Kidney tubule cell (primary cell): ENCODE measurements at places on chromosomes 3 and 15.
A peak's percentile ranks its signal among the peaks of the same experiment; 100 is the strongest.

DNA sequence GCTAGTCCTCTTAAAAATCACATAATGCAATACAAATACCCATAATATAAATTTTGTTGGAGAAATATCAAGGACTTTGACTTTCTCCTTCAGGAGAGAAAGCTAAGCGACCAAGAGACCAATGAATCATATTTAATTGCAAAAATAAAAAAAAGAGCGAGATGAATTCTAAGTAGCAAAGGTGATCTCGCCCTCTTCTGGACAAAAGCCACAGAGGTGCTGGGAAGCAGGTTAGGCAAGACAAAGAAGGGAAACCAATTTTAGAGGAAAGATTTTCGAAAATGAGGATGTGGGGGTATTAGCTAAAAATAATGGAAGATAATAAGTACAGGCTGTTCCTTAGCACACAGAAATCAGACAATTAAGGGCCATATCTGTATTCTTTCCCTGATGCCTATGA, 111.4 kb upstream of the PLAAT1 start:
- no peak for DNase-seq

- DNase-seq, result no peak
Observed at GRCh38 chr15:70318594-70319465, 221.1 kb upstream of the TLE3 start.

- no peak for DNase-seq
Observed at GRCh38 chr3:140593766-140594165, 84.1 kb upstream of the TRIM42 start.

GRCh38 chr3:25472153-25472552, 44.1 kb downstream of the RARB start:
- no peak for DNase-seq

DNA sequence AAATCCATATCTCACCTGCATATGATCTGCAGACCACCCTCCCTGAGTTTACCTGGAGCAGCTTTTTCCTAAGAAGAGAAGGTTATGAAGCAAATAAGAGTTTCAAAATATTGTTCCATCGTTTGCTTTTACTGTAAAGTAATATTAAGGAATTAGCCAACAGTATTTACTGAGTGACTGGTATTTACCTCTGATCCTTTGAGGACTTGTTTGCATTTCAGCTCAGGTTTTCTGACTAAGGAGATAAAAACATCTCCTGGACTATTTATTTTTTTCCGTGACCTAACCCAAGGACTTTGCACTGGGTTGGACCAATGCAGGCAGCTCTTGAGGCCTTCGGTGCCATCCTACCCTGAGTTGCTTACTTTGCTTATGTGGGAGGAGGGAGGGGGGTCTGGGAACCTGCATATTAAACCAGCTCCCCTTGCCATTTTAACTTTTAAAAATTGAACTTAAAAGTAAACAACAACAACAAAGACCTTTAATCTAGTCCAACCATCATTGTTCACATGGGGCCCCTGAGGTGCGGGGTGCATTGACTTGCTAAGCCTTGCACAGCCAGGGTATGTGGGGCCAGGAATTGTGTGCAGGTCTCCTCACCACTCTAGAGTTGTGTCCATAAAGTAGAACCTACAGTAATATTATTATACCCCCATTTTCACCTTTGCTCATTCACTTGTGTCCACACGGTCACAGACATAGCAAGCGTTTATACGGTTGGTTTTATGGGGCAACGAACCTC, 39.3 kb downstream of the TRAK1 start:
- DNase-seq, result no peak

DNA sequence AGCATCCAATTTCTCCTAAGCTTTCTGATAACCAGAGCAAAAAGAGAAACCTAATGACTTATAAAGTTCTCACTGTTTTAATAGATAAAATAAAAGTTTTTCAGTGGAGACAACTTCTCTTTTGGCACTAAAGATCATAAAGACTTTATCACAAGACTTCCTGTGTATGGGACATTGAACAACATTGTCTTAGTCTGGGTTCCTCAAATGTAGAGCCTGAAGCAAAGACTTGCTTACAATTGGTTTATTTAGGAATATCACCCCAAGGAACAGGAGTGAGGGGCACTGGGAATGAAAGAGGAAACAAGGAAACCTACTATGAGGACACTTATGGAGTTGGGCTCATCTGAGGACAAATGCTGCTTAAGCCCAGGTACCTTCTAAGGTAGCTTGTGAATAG, 127.4 kb downstream of the B3GALNT1 start:
- no peak for DNase-seq

GRCh38 chr3:64530434-64531049, 157.3 kb downstream of the ADAMTS9 start:
- DNase-seq, result peak; percentile 54

DNA sequence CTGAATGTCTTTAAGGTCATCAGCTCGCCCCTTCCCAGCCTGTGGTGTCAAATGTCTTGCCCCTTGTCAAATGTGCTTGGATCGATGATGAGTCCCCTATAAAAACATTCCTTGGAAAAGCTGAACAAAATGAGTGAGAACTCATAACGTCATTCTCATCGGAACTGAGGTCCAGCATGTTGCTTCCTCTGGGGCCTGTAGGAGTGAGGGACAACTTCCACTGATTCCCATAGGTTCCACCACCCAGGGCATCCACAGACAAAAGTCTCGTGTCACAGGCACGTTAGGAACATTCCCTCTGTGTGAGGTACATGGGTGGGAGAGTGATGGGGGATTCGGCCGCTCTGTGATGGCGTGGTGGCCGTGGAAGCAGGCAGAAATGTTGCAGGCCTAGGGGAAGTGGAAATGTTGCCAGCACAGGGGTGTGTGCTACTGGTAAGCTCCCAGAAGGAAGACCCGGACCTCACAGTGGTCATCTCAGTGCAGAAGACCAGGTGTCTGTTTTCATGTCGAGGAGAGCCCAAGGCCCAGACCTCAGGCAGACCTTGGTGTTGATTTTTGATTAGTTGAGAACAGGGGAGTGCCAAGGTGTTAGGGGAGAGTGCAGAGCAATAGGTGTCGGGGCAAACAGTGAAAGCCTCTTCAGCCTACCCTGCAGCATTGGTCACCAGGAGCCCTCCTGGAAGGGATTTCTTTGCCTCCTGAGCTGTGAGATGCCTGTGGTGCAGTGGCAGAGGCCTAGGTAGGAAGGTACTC, 96.8 kb downstream of the SNRPN start:
- DNase-seq, result no peak

- DNase-seq, result no peak
Observed at GRCh38 chr15:35630985-35631384, 85.0 kb upstream of the DPH6 start.

GRCh38 chr15:43093026-43093425, 12.8 kb downstream of the UBR1 start:
- no peak for DNase-seq

DNA sequence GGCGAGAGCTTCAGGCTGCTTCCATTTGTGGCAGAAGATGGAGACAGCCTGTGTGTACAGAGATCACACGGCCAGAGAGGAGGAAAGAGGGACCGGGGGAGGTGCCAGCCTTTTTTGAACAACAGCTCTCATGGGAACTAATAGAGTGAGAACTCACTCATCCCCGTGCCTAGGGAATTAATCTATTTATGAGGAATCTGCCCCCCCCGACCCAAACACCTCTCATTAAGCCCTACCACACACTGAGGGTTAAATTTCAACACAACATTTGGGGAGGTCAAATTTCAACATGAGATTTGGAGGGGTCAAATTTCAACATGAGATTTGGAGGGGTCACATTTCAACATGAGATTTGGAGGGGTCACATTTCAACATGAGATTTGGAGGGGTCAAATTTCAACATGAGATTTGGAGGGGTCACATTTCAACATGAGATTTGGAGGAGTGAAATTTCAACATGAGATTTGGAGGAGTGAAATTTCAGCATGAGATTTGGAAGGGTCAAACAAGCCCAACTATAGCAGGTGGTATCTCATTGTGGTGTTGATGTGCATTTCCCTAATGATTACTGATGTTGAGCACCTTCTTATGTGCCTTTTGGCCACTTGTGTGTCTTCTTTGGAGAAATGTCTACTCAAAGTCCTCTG, 20.6 kb upstream of the RFTN1 start:
- DNase-seq, result no peak

DNA sequence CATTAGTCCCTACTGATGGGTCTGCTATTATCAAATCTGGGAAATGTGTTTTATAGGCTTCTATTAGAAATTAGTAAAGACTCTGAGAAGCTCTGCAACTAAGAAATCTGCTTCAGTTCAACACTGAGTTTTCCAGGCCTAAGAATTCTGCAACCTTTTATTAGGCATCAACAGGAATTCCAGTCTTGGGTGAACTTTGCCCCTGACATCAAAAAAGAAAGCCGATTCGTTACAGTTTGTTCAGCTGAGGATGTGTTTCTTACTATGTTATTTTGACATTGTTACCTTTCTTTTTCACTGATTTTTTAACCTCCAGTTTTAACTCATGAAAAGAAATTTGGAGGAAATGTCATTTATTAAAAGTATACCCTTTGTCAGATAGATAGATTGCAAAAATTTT, 131.5 kb upstream of the KCNH8 start:
- DNase-seq, result no peak

DNA sequence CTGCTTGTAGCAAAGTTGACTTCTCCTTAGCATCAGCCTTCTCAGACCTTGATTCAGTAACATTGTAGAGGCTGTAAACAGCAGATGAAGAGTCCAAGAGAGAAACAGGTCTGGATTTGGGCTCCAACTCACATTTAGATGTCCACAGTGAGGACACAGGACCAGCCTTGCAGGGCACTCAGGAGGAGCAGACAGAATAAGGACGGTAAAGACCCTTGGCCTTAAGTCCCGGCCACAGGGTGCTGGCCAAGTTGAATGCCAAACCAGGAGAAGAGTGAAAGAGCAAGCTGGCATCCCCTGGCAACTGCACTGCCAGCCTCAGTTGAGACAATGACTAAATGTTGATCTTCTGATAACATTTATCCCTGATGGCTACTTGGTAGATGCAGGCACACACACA, 136.3 kb downstream of the LRRK1 start:
- DNase-seq, result no peak

DNA sequence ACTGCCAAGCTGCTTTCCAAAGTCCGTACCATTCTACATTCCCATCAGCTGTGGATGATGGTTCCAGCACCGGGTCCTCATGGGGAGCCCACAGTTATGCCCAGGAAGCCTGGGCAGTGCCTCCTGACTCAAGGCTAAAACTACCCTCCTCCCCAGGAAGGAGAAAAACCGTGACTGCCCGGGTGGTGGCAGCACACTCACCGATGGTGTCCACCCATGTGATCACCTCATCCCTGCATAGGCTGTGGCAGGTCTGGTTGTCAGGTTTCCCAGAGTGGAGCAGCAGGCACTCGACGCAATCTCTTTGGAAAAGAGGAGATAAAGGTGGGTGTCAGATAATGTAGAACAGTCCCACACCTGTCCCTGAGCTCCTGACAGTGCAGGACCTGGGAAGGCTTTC, 38.6 kb downstream of the UMPS start:
- DNase-seq, result peak; percentile 37

DNA sequence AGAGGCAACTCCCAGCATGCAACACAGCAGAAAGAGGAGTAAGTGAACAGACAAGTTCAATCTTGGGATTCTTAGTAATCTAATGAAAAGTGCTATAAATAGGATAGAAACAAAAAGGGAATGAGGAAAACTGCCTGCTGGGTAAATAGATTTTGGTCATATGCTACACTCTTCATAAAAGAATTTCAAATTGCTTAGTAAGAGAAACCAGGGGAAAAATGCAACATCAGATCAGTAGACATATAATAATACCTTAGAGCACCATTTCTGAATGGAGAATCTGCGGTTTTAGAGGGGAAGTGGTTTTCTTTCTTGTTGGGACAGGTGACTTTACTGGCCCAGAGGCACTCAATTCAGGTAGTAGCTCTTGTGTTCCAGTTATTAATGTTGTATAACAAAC, 13.4 kb upstream of the TBC1D5 start:
- DNase-seq, result no peak

GRCh38 chr3:154121701-154122551, 736 bp downstream of the ARHGEF26 start:
- DNase-seq, result peak; percentile 43

- DNase-seq, result no peak
Observed at GRCh38 chr3:196772897-196773296, 33.2 kb downstream of the PAK2 start.

GRCh38 chr3:19256313-19256712, 108.0 kb downstream of the KCNH8 start:
- no peak for DNase-seq

- DNase-seq, result no peak
Observed at GRCh38 chr3:94356581-94356980, 293.7 kb downstream of the NSUN3 start.

- DNase-seq, result peak; percentile 82
Observed at GRCh38 chr15:90035095-90035839, 34.1 kb downstream of the ZNF710 start.

DNA sequence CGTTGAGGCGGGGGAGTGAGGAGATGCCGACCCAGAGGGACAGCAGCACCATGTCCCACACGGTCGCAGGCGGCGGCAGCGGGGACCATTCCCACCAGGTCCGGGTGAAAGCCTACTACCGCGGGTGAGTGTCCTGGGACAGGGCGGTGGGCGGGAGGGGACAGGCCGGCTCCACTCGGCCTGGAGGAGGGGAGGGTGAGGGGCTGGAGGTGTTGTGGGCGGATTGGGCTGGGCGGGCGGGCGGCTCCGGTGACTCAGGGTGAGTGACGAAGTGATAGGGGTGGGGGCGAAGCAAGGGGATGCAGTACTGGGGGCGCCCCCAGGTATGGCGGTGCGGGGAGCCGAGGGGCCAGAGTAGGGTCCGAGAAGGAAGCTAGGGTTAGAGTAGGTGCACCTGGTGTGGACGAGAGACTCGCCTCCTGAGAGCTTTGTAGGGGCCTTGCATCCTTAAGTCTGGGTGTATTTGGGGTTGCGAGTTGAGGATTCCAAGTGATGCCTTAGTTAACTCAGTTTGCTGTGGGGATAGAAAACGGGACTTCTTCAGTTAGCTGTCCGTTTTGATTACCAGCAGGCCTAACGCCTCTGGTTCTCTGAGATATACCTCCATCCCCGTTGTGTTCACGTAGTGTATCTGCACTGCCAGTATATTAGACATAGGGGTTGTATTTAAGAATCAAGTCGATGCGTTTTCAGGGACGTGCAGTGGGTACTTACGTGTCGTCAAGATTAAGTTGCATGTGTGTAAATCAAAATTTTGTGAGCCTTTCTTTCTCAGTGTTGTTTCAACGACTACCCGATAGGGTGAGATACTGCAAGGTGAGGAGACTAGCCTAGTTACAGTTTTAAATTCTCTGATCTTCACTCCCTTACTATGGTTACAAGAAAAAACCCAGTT, 670 bp downstream of the PRKCI start:
- peak; percentile 42 for DNase-seq

DNA sequence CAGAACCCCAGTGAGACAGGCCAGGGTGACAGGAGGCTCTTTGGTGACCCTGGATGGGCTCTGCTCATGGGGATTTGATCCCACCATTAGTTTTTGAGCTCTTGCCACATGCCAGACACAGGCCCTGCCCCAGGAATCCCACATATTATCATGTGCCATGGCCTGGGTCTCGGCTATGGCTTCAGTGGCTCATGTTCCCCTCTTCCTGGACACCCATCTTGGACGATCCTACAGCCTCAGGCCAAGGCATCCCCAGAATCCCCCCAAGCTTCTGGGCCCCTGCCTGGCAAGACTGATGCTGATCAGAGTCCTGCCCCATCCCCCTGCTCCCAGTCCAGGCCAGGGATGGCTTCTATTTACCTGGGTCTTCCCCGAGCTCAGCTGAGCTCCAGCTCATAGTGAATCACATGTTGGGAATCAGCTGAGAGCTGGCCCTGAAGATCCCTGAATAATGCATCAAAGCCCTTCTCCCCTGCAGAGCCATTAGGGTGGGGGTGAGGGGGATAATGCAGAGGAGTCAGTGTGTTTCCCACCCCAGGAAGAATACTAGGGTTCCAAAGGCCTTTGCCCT, 50.9 kb upstream of the CHRNB4 start:
- DNase-seq, result peak; percentile 80

GRCh38 chr15:99238849-99239248, 10.5 kb downstream of the TTC23 start:
- DNase-seq, result no peak

- DNase-seq, result no peak
Observed at GRCh38 chr3:136069933-136070332, 104.4 kb downstream of the PPP2R3A start.
